ENCODE measurements at places on chromosomes 7 and 10.

- DNase-seq, result no peak
Observed at GRCh38 chr7:113143486-113144257, 25.3 kb upstream of the SMIM30 start.

DNA sequence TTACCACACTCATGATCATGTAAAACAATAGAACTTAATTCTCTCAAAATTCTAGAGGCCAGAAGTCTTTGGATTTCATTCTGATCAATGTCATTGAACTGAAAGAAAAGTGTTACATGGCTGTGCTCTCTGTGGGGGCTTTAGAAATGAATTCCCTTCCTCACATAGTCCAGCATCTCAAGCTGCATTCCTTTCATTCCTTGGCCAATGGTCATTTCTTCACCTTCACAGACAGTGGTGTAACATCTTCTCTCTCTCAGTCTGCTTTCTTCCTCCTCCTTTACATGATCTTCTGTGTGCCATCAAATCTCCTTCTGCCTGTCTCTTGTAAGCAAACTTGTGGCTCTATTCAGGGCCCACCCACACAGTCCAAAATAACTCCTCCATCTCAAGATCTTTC, 735.3 kb downstream of the SUGCT start:
- DNase-seq, result no peak

GRCh38 chr7:155928583-155928982, 116.3 kb upstream of the SHH start:
- DNase-seq, result no peak

DNA sequence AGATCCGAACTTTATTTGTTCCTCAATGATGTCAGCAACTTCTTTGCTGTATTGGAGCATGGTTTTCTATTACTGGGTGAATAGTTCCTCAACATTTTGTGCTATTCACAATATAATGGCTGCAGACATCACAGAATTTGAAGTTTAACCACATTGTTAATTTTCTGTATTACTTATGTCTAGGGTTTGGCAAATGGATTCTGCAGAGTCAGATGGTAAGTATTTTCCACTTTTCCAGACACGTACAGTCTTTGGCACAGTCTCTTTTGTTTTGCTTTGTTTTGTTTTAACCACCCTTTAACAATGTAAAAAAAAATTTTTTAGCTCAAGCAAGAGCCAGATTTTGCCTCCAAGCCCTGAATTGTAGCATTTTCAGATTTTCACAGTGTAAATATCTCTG, 36.8 kb upstream of the FOXK1 start:
- no peak for DNase-seq

DNA sequence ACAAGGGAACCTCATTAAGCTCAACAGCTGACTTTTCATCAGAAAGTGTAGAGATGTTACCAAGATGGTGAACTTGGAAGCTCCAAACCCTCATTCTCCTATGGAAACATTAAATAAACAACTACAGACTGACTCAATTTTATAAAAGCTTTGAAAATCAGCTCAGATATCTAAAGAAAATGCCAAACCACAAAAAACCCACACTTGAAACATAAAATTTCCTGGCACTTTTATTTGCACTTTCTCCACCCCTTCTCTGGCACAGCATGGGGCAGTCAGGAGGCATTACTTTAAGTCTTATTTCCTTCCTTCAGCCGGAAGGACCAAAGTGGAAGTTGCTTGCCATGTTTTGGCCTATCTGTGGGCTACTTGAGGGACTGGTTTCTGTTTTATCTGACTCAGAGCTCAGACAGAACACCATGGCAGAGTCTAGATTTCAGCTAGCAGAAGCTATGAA, 114.7 kb downstream of the ODAD2 start:
- DNase-seq, result peak; percentile 10

DNA sequence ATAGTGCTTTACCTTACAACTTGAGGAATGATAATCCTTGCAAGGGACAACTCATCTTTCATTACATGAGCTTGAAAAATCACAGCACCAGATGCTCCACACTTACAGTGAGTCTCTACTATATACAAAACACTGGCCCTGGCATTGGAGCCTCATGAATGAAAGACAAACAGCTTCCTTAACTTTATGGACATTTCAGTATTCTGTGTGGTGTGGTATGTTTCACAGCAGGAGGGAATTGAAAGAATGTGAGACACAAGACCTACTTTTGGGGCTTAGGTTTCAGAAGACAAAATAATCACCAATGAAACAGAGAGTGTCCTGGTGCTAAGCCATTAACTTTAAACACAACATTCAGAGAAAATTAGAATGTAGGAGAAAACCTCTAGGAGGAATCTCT, 1249.6 kb downstream of the XPNPEP1 start:
- DNase-seq, result no peak

DNA sequence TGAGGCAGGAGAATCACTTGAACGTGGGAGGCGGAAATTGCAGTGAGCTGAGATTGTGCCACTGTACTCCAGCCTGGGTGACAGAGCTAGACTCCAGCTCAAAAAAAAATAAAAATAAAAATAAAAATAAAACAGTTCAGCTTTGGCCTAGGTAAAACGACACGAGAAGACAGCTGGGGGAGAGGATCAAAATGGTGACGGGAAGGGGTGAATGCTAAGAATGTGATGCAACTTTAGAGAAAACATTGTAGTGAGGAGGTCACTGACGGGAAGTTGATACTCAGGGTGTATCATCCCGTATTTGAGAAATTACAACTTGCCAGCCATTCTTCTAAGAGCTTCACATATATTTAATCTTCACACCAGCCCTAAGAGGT, 1.1 kb downstream of the NDST2 start:
- DNase-seq, result no peak

GRCh38 chr10:18583575-18584270, 67.7 kb downstream of the NSUN6 start:
- DNase-seq, result no peak
